ENCODE measurements at places on chromosomes 1 and 21.

DNA sequence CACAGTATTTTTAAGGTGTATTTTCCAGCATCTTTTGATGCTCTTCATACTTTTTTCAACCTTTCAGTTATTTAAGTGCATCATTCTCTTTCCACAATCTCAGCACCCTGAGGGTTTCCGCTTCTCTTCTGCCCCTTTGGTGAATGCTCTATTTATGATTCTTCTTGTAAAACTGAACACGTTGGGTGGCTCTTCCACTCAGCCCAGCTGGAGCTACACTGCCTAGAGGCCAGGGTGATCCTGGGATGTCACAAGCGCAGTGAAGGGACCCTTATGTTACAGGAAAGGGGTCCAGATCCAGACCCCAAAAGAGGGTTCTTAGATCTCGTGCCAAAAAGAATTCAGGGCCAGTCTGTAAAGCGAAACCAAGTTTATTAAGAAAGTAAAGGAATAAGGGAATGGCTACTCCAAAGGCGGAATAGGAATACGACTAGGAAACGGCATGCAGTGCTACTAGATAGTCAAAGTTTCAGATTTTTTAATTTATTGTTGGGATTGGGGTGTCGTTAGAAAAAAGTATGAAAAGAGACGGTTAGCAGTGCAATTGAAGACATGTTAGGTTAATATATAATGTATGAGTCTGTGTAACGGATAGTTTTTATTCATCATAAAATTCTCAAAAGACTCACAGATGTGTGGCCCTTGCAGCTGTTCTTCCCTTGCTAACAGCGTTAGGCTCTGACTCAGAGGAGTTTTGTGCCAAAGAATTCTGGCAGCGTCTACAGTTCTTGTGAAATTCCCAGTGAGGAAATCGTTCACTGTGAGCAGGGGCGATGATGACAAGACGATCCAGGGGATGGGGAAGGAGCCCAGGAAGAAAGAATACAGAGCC is 14.4 kb upstream of the ERVH48-1 start:
- no peak for DNase-seq

DNA sequence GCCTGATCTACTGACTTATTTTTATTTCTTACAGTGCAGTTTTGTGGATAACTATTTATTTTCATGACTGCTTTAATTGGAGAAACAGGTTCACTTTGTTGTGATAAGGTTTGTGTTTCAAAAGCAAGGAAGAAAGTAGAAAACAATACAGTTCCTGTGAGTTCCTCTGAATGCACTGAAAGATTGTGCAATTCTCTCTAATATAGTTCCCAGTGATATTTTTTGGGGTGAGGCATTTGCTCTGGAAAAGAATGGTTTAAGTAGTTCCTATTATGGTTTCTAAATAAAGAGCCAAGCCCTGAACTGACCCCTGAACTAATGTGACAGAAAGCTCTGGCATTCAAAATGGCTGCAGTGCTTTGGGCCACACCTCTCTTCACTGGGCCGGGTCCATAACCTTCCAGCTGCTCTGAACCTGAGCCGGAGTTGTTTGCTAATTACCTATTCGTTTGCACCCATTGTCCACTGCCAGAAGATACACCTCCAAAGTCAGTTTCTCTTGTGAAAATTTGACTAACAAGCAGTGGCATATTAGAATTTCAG is 56.6 kb upstream of the VTCN1 start:
- DNase-seq: no peak

- no peak for DNase-seq
These were observed 7.5 kb upstream of the RNF223 start for GRCh38 chr1:1081311-1082238.

DNA sequence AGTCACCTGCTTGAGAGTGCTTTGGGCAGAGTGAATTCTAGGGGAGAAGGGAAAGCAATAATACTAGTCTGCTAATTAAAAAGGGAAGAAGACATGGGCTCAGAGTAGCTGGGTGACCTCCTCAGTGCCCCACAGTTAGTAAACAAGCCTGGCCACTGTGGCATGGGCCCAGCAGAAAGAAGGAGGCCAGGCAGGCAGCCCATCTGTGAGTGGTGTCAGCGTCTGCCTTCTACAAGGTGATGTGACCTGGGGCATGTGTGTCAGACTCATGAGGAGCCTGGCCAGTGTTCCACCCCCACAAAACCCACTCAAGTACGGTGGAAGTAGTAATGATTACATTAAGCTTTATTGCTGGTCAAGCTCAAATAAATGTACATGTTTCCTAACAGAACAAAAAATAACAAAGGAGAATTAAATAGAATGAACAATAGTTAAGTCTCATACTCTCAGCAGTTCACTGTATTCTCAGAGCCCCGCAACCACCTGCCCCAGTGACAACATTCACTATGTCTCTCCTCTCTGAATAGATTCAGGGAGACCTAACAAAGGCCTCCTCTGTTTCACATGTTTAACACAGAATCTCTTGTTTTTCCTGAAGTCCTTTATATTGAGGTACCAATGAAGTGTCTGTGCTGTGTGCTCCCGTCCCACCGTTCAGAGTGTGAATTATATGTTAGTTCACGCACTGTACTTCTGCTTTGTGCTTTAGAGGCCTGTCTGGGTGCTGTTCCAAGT is 32.5 kb downstream of the SLC22A15 start:
- DNase-seq: no peak

DNA sequence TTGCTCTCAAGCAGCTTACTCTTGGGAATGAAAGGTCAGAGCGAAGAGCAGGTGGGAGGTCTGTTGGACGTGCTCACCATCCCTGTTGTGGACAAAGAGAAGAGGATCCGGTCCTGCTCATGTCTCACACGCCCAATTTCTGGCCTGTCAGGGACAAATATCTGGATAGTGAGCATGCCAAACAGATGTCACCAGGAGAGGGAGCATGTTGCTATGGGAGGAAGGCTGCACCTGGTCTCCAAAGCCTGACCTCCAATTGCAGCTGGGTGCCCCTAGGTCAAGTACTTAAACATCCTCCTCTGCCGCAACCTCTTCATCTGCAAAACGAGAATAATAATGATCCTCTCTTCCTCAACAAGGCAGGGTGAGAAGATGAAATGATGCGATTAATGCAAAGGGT is 53.4 kb downstream of the DMRTA2 start:
- no peak for DNase-seq

DNA sequence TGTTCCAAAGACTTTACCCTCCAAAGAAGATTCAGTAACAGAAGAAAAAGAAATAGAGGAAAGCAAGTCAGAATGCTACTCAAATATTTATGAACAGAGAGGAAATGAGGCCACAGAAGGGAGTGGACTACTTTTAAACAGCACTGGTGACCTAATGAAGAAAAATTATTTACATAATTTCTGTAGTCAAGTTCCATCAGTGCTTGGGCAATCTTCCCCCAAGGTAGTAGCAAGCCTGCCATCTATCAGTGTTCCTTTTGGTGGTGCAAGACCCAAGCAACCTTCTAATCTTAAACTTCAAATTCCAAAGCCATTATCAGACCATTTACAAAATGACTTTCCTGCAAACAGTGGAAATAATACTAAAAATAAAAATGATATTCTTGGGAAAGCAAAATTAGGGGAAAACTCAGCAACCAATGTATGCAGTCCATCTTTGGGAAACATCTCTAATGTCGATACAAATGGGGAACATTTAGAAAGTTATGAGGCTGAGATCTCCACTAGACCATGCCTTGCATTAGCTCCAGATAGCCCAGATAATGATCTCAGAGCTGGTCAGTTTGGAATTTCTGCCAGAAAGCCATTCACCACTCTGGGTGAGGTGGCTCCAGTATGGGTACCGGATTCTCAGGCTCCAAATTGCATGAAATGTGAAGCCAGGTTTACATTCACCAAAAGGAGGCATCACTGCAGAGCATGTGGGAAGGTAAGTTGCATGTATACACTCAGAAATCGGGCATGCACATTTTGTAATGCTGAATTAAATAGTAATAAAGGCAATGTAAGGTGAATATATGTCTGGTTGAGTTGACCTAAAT is 97.2 kb downstream of the ZFYVE9 start:
- no peak for DNase-seq

GRCh38 chr21:42239556-42239955 is 20.6 kb downstream of the ABCG1 start:
- no peak for DNase-seq

GRCh38 chr1:194710671-194711070 is 1524.3 kb upstream of the B3GALT2 start:
- DNase-seq: no peak

- DNase-seq: no peak
These were observed 18.8 kb downstream of the PODN start for GRCh38 chr1:53080769-53081168.

DNA sequence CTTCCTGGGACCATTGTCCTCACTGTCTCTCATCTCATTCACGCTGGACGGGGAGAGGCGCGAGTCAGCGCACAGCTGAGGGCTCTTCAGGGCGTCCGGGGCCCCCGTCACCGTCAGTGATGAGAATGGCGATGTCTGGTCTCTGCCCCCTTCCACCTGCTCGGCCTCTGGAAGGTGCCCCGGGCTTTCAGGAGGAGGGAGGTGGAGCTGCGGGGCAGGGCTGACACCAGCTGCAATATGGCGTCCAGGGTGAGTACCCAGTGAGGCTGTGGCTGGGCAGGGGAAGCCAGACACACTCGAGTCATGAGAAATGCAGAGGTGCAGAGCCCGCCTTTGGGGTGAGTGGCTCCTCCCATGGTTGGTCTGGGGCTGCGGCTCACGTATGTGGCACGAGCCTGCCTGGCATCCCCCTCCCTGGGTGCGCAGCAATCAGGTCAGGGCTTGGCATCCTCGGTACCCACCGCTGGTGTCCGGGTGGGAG is 15.1 kb downstream of the MORN1 start:
- DNase-seq: no peak

DNA sequence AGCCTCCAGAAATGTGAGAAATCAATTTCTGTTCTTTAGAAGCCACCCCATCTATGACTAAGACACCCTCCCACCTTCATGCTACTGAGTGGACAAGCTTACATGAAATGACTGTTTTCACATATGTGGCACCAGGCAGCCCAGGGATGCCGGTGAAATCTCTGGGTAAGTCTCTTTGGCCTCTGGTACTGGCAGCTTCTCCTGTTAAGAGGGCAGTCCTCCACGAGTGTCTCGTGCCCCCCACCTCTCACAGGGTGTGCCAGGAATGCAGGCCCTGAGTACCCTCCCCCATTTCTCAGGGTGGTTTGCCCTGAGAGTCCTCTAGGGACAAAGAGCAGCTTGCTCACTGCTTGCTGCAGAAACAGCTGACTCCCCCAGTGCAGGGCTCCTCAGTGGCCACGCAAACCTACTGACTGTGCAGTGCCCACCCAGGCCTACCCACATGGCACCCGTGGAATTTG is 3.2 kb upstream of the PRXL2B start:
- peak; percentile 30 for DNase-seq

- DNase-seq: no peak
These were observed 277.3 kb downstream of the MATN1 start for GRCh38 chr1:30446095-30446494.

GRCh38 chr21:31870472-31871193 is 2.2 kb upstream of the HUNK start:
- DNase-seq: no peak

GRCh38 chr1:218771931-218772330 is 401.7 kb upstream of the LYPLAL1 start:
- DNase-seq: no peak
